ENCODE measurements at places on chromosomes 3 and 15.

DNA sequence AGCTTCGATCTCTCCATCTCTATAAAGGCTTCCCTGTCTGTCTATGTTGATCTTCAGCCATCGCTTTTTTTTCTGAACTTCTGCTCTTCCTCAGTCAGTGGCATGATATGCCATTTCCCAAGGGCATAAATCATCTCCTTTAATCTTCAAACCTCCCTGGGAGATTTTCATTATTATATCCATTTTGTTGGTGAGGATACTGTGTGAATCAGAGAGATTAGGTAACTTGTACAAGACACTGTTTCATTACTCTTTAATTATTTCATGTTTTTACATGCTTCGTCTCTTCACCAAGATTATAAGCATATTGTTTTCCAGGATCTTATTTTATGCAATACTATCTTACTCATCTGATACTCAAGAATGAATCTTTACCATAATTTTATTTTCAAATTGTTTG lies 124.8 kb upstream of the ATP11B start:
- DNase-seq = no peak

- no peak for DNase-seq
Observed at GRCh38 chr3:129911261-129911861, 17.9 kb upstream of the TMCC1 start.

- no peak for DNase-seq
Observed at GRCh38 chr3:188827103-188827502, 344.7 kb upstream of the TPRG1 start.

GRCh38 chr3:9074079-9074478 lies 110.8 kb upstream of the RAD18 start:
- DNase-seq = no peak

- DNase-seq = no peak
Observed at GRCh38 chr3:197026481-197026866, 3.1 kb downstream of the MELTF start.

- no peak for DNase-seq
Observed at GRCh38 chr15:69099941-69100340, 60.5 kb upstream of the GLCE start.

- no peak for DNase-seq
Observed at GRCh38 chr3:25581823-25582222, 82.9 kb downstream of the TOP2B start.

GRCh38 chr3:127031413-127031810 lies 48.5 kb downstream of the PLXNA1 start:
- DNase-seq = no peak

GRCh38 chr3:65322910-65323309 lies 635.1 kb upstream of the ADAMTS9 start:
- DNase-seq = no peak

GRCh38 chr15:100330221-100330620 lies 11.6 kb downstream of the ADAMTS17 start:
- DNase-seq = no peak

DNA sequence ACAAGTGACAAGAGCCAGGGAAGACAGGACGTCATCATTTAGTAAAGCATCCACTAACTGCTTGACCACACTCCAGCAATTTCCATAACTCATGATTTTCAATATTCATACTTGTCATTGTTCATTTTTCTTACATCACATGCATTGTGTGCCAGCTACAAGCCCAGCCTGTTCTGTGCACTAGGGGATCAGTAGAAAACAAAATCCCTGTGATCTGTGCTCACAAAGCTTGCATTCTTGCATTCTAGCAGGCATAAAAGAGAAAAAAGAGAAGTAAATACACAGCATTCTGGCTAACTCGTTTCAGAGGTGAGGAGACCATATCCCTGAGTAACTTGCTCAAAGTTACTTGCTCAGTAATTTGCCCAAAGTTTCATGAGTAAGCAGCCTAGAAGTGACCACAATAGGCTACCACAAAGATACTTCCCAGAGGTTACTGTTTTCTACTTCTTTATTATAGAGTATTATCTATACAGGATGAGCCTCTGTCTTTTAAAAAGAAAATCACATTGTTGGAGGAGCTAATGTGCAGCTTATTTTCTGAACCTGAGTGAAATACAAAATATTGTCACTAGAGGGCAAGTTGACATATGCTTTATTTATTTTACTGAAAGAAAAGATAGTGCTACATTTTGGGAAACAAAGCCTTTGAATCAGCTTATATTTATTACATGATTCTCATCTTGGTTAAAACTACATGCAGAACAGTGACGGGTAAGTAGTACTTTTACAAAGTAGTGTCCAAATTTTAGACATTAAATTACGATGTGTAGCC lies 701.4 kb upstream of the LMCD1 start:
- no peak for DNase-seq

GRCh38 chr15:84955089-84955848 lies 26.4 kb upstream of the PDE8A start:
- peak; percentile 30 for DNase-seq

DNA sequence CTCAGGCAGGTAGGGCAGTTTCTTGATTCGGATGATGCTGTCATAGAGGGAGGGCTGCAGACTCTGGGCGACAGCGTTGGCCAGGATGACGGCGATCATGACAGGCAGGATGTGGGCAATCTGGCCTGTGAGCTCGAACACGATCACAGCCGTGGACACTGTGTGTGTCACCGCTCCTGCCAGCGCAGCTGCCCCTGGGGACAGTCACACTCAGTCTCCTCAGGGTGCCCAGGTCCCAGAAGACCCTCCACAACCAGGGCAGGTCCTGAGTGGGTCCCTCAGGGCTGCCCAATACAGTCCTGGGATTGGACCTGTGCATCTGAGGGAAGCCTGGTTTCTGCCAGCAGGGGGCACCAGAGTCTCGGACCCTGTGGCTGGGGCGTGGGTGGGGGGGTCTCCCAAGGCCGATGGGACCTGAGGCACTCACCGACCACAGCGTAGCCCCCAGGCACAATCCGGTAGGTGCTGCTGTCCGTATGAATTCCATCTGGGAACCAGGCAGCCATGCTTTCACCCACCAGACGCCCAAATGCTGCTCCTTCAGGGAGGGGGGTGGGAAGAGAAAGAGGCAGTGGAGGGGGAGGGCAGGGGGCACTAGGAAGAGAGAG lies 7.2 kb downstream of the CLCN2 start:
- peak; percentile 17 for DNase-seq

- DNase-seq = no peak
Observed at GRCh38 chr3:107256963-107257362, 120.3 kb upstream of the CCDC54 start.

- no peak for DNase-seq
Observed at GRCh38 chr3:137854533-137855261, 90.6 kb downstream of the SOX14 start.

GRCh38 chr3:67381667-67382272 lies 272.6 kb downstream of the SUCLG2 start:
- no peak for DNase-seq

DNA sequence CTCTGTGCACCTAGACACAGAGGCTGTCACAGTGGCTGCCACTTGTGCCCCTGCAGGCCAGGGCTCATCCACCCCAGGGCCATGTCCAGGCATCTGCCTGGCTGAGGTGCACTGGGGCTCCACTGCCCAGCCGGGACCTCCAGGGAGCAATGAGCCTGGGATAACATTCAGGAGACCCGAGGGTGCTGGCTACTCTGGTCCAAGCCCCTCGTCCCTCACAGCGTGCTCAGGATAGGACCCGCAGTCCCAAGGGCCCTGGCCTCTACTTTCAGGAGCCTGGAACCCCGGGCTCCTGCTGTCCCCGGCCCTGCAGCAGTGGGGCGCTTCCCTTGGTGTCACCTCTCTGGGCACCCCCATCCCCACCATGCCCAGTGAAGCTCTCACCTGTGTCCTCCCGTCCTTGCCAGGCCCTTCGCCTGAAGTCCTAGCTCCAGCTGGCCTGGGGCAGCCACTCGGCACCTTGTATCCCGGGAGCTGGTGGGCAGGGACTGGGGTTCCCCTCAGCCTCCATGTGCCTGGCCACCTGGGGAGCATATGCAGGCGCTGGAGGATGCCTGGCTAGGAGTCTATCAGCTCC lies 157.8 kb downstream of the NSMCE3 start:
- DNase-seq = no peak

GRCh38 chr15:26773067-26773877 lies 406 bp upstream of the GABRB3 start:
- DNase-seq = no peak

- DNase-seq = no peak
Observed at GRCh38 chr15:62094388-62094787, 27.6 kb downstream of the C2CD4A start.

GRCh38 chr3:3646934-3647333 lies 152.3 kb upstream of the LRRN1 start:
- DNase-seq = no peak

DNA sequence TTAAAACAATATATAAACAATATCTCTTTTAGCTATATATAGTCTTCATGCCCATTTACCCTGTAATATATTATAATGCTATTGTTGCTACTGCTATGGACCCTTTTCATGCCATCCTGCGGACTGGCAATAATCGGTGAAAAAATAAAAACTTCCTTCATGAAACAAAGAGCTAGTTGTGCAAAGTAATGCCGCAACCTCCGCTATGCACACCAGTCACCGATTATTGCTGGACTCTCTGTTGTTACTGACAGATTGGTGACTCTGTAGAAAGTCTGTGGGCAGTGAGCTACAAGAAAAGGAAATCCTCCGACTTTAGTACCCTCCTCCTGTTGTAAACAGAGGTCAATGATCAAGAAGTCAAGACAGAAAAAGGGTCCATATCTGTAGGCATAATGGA lies 17.9 kb upstream of the ICE2 start:
- DNase-seq = no peak

DNA sequence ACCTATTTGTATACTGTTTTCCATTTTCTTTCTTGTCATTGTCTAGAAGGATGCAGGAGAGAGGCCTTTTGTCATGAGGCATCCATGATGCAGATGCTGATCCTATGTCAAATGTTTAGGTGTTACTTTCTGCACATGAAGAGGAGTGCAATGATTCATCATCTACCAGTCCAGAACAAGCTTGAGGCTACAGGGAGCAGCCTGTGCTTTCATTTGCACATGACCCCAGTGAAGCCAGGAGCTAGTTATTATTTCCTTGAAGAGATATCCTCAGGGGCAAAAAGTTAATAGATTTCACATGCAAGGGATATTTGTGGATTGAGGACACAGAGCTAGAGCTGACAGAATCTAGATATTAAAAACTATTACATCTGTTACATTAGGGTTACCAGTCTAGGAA lies 204.4 kb upstream of the TGFBR2 start:
- DNase-seq = no peak

- no peak for DNase-seq
Observed at GRCh38 chr15:33616475-33616874, 305.7 kb downstream of the RYR3 start.

DNA sequence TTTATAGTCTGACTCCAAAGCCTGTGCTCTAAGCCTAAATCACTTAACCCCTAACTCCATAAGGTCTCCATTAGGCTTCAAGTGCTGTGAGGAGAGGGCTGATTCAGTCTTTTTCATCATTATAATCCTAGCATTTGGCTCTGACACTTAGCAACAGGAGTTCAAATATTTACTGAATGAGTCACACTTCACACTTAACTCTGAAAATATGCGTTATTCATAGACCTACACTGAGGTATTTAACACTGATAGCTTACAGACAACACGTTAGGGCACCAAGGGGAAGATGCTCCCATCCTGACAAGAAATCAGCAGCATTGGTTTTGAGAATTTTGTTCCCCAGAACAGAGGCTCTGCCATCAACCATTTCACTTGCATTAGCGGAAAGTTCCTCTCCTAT lies 53.5 kb downstream of the MSL2 start:
- DNase-seq = no peak

DNA sequence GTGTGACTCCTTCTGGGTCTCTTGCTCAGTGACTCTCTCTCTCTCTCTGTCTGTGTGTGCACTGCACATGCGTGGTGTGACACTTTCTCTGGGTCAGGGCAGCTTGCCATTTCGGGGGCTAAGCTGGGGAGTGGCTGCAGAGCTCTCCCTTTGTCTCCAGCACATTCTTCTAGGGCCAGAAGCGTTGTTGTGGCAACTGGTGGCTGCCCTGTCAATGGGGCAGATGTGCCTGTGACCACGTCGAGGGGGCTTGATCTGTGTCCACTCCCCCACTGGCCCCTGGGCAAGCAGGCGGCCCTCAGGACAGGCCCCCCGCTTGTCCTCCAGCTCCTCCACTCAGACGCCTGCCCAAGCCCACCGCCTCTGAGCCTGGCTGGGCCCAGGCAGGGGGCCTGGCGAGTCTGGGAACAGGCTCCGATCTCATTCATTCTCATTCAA lies 67.8 kb downstream of the WNT7A start:
- DNase-seq = no peak

GRCh38 chr3:3127432-3128010 lies 781 bp downstream of the TRNT1 start:
- no peak for DNase-seq

- DNase-seq = no peak
Observed at GRCh38 chr3:128503751-128504532, 10.9 kb upstream of the GATA2 start.

DNA sequence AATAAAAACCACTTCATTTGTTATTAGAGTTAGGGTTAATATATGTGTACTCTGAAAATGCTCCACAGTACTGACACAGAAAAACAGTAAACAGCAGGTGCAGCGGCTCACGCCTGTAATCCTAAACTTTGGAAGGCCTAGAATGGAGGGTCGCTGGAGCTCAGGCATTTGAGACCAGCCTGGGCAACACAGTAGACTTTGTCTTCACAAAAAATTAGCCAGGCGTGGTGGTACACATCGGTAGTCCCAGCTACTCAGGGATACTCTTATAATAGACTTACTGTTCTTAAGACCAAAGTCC lies 40.3 kb downstream of the UACA start:
- no peak for DNase-seq

DNA sequence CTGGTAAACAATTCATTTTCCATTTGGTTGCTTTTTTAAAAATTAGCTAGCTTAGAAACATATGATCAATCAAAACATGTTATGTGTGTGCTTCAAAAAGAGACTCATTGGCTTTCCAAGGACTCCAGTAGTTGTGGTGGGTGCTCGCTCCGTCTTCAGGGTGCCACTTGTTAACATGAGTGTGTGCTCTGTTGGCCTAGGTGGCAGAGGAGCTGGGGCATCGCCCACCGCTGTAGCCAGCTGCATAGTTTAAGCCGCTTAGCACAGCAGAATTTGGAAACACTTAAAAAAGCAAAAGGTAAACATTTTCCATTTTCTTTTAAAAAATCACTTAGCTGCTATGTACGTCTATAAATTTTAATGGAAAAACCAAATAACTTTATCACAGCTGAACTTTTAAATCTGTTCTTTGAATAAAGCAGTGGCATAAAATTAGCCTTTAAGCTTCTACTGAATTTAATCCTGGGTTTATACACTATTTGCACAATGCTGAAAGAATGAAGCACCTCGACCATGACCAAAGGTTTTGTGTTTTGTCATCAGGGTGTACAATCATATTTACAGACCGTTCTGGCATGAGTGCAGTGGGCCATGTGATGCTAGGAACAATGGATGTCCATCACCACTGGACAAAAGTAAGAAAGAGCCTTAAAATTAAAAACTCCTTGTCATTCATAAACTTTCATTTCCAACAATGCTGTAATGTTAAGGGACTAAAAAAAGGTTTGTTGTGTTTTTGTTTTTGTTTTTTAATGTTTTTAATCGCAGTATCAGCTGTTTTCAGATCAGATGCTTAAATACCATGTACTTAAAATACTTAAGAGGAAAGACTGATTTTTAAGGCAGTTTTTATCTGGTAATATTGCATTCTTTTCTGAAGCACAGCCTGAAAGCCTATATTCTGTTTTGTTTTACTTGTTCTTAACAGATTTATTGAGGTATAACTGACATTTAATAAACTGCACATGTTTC lies 57.9 kb downstream of the TCAIM start:
- DNase-seq = no peak

- DNase-seq = no peak
Observed at GRCh38 chr3:31670136-31670535, 137.4 kb downstream of the STT3B start.

GRCh38 chr3:114081037-114081436 lies 24.5 kb downstream of the QTRT2 start:
- no peak for DNase-seq

- DNase-seq = no peak
Observed at GRCh38 chr15:74217907-74218885, 15.6 kb upstream of the STRA6 start.
